ENCODE measurements at places on chromosomes 16 and 17. TPM values are rescaled to one million over a fixed set of nuclear protein-coding genes. Genes with fewer than 3 reads are reported as not detected.

KRTAP16-1 gene
- total RNA-seq, result not detected

MPP2 gene
- total RNA-seq, result 5.2 TPM

TP53TG3B gene
- not detected for total RNA-seq

SEPTIN12 gene
- total RNA-seq, result not detected

WFDC1 gene
- total RNA-seq, result not detected

GSE1 gene
- 25.1 TPM for total RNA-seq

RCVRN gene
- total RNA-seq, result not detected

PRSS33 gene
- total RNA-seq, result 0.54 TPM

INO80E gene
- total RNA-seq, result 83.8 TPM

HOXB6 gene
- not detected for total RNA-seq

MYH13 gene
- not detected for total RNA-seq

FNDC8 gene
- not detected for total RNA-seq

EPX gene
- total RNA-seq, result not detected

EFCAB5 gene
- total RNA-seq, result 1.1 TPM

RASL10B gene
- total RNA-seq, result 2.5 TPM

STX1B gene
- 1.3 TPM for total RNA-seq

CRYM gene
- total RNA-seq, result not detected

FADS6 gene
- not detected for total RNA-seq

TPSG1 gene
- not detected for total RNA-seq

FOXN1 gene
- not detected for total RNA-seq

PDE6G gene
- total RNA-seq, result 8.6 TPM

SCARF1 gene
- 2.6 TPM for total RNA-seq

SOX8 gene
- 0.58 TPM for total RNA-seq

C1QTNF1 gene
- 0.14 TPM for total RNA-seq

APOBR gene
- total RNA-seq, result 5.4 TPM

TAT gene
- not detected for total RNA-seq

TNFSF13 gene
- 6.3 TPM for total RNA-seq

TPPP3 gene
- total RNA-seq, result not detected

SULT1A1 gene
- 13.3 TPM for total RNA-seq

ZPBP2 gene
- total RNA-seq, result not detected

BORCS6 gene
- total RNA-seq, result 5.2 TPM

CX3CL1 gene
- not detected for total RNA-seq

SPEM2 gene
- not detected for total RNA-seq

RAPGEFL1 gene
- total RNA-seq, result 5.1 TPM

PMFBP1 gene
- 1.5 TPM for total RNA-seq

ZKSCAN2 gene
- total RNA-seq, result 7.1 TPM

FLYWCH2 gene
- total RNA-seq, result 18.0 TPM

PRR29 gene
- 0.36 TPM for total RNA-seq

ANKRD40CL gene
- total RNA-seq, result not detected

EVPLL gene
- 0.39 TPM for total RNA-seq

PYY gene
- not detected for total RNA-seq

KRTAP4-3 gene
- total RNA-seq, result not detected

ENPP7 gene
- total RNA-seq, result not detected

DNAAF1 gene
- 0.33 TPM for total RNA-seq

RRAD gene
- 0.33 TPM for total RNA-seq

PIPOX gene
- total RNA-seq, result 2.0 TPM

KRTAP17-1 gene
- total RNA-seq, result not detected

LDHD gene
- total RNA-seq, result not detected

RAB26 gene
- total RNA-seq, result 0.26 TPM

B4GALNT2 gene
- total RNA-seq, result not detected

WNT3 gene
- 0.08 TPM for total RNA-seq

EME1 gene
- total RNA-seq, result 34.0 TPM

ZNF423 gene
- not detected for total RNA-seq

TBC1D3E gene
- total RNA-seq, result not detected

C16orf96 gene
- total RNA-seq, result 0.20 TPM

CD300LB gene
- total RNA-seq, result not detected

C16orf54 gene
- total RNA-seq, result 19.1 TPM

HS3ST2 gene
- total RNA-seq, result not detected

SIRT7 gene
- 30.1 TPM for total RNA-seq
